ENCODE measurements at places on chromosomes 7 and 10.

- no peak for DNase-seq
These were observed 269.7 kb upstream of the PHF14 start for GRCh38 chr7:10703981-10704380.

- DNase-seq, result no peak
These were observed 190.8 kb downstream of the POU6F2 start for GRCh38 chr7:39168403-39169098.

GRCh38 chr10:110175406-110175805 is 32.0 kb upstream of the MXI1 start:
- DNase-seq, result no peak

DNA sequence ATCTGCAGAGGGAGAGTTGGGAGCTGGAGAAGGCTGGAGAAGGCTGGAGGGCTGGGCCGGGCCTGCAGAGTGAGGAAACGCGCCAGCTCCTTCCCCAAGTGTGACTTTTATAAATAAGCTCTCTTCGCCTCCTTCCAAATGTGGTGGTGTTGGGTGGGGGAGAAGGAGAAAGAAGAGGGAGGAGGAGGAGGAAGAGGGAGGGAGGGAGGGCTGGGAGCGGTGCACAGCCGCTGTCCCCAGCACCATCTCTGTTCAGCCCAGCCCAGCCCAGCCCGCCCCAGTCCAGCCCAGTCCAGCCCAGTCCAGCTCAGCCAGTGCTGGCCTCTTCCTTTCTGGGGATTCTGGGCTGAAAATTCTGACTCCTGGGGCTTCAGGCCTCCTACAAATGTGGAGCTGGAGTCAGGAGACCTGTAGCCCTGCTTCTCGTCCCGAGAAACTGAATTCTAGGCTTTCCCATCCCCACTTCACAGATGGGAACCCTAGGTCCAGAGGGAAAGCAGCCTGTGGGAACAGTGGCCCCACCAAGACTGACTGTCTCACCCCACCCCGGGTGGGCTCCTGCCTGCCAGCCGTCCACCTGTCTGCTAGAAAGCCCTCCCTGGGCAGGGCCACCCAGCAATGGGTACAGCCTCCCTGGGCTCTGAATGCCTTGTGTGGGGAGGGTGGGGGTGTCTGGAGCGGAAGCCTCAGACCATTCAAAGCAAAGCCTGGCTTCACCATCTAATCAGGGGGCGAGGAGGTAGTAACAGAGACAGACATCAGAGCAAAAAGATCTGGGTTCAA is 2.3 kb downstream of the STX1A start:
- no peak for DNase-seq

DNA sequence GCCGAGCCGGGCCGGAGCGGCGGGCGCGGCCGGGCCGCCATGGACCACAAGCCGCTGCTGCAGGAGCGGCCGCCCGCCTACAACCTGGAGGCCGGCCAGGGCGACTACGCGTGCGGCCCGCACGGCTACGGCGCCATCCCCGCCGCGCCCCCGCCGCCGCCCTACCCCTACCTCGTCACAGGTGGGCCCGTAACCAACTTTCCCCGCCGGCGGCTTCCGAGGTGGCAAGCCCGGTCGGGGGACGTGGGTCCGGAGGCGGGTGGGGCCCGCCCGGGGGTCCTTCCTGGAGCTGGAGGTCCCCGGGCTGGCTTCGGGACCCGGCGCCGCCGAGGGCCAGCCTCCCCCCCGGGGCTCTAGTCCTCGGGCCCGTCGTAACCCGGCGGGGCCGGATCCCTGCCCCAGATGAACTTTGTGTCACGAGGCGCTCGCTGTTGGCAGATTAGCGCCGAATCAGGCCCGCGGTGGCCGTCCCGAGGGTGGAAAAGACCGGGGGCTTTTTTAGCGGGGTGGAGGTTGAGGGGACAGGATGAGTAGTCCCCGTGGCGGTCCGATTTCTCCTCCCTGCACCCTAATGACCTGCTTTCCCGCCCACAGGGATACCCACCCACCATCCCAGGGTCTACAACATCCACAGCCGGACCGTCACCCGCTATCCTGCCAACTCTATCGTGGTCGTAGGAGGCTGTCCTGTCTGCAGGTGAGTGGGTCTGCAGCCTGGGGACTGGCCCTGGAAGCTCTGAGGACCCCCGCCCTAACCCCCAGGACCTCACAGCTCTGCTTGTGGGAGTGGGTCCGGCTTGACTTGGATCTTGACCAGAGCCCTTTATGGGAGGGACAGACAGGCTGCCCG is 496 bp downstream of the BRI3 start:
- no peak for DNase-seq

GRCh38 chr10:43393606-43394360 is 15.2 kb downstream of the HNRNPF start:
- no peak for DNase-seq

DNA sequence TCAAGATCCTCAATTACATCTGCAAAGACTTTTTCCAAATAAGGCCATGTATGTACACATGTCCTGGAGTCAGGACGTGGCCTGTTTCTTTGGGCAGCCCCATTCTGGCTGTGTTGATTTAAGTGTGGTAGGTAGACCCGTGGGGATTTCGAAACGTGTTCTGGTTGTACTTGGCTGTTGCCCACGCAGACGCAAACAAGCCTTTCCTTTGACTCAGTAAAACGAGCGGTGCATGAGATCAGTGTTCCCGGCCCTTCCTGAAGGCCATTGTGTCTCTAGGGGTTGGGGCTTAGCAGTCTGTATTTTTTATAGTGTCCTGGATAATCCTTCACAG is 64.8 kb upstream of the DNAJB6 start:
- no peak for DNase-seq

DNA sequence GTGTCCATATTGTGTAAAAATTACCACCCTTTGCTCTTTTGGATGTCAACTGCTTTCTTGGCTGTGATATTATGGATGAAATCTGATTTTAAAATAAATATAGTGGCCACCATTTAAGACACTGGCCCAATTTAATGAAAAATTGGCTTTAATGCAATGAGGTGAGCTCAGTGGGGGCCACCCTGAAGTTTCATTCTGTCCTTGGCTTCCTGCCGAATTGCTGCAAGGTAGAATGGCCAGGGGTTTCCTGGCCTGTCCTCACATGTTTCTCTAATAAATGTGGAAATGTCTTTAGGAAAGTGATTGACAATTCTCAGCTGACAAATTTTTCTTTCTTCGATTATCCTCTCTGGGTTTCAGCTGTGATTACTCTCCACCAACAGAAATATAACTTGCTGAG is 36.0 kb downstream of the DYNC1I1 start:
- DNase-seq, result no peak

DNA sequence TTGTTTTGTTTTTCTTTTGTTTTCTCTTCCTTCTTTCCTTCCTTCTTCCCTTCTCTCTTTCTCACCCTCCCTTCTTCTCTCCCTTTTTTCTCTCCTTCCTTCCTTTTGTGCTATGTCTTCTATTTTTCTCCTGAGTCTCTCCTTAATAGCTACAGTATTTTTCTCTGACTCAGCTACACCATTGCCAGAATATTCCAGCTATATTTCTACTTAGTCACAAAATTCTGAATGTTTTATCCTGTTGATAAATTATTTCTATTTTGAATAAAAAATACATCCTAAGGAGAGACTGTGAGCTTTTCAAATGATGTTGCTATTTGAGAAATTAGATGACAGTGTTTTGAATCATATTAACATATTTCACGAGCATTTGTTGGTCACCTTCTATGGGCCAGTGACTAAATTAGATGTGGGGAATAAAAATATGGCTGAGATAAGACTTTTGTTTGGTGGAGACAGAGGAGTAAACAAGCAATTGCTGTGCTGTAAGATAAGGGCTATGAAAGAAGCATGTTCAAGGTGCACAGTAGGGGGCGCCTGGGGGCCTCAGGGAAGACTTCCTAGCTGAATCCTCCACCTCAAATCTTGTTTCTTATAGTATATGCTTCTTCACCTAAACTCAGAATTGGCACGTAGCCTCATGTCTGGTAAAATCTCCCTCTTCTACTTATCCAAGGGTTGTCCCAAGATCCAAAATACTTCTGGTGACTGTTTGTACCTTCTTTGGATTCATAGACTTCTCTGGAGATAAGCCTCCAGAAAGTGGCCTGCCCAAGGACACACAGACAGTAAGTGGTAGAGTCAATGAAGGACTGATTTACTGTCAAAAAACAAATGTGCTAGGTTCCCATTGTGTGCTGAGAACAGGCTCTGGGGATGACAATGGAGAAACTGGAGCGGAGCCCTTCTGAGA is 115.5 kb upstream of the CREB5 start:
- no peak for DNase-seq

DNA sequence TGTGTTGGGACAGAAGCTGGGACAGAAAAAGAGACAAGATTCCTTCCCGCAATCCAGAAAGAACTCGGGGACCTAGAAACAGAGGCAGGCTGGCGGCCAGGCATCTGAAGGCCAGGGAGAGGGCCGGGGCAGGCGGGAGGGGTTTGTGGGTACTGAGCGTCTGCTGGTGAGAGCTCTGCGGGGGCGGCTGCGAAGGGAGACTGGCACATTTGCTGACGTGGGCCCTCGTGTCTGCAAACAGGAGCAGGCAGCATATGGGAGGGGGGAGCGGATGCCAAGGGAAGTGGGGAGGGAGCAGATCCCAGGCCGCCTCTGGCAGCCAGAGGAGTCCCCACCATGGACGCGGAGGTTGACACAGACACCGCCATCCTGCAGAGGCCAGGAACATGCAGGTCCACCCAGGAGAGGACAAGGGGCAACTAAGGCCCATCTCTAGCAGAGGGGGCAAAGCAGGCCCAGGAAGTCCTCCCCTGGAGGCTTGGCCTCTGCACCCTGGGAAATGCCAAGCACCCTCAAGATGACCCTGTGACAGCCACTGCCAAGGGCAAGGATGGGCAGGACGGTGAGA is 32.2 kb downstream of the KCNH2 start:
- DNase-seq, result no peak

GRCh38 chr7:91436655-91437054 is 172.4 kb downstream of the FZD1 start:
- no peak for DNase-seq

GRCh38 chr10:44463511-44464121 is 78.7 kb upstream of the CXCL12 start:
- DNase-seq, result no peak

DNA sequence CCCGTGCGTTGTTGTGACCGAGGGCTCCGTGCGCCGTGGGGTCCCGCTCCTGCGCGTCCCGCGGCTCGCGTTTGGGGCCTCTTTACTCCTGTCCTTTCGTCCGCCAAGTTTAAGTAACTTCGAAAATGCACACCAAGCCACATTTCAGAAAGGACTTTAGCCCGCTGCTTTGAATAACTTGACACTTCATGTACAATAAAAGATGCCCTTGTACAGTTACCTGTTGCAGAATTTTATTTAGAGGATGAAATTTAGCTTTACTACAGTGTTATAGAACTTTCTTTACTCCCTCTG is 459 bp downstream of the SUGCT start:
- DNase-seq, result no peak

GRCh38 chr7:1225441-1226185 is 7.1 kb upstream of the UNCX start:
- DNase-seq, result no peak

DNA sequence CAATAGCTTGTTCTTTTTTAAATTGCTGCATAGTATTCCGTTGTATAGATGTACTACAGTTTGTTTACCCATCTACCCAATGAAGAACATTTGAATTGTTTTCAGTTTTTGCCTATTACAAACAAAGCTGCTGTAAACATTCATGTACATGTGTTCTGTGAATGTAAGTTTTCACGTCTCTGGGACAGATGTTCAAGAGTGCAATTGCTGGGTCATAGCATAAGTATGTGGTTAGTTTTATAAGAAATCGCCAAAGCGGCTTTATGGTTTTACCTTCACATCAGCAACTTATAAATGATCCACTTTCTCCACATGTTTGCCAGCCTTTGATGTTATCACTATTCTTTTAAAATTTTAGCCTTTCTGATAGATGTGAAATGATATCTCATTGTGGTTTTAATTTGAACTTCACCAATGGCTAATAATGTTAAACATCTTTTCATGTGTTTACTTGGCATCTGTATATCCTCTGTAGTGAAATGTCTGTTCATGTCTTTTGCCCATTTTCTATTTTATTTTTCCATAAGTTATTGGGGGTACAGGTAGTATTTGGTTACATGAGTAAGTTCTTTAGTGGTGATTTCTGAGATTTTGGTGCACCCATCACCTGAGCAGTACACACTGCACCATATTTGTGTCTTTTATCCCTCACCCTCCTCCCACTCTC is 73.5 kb downstream of the TBXAS1 start:
- no peak for DNase-seq

DNA sequence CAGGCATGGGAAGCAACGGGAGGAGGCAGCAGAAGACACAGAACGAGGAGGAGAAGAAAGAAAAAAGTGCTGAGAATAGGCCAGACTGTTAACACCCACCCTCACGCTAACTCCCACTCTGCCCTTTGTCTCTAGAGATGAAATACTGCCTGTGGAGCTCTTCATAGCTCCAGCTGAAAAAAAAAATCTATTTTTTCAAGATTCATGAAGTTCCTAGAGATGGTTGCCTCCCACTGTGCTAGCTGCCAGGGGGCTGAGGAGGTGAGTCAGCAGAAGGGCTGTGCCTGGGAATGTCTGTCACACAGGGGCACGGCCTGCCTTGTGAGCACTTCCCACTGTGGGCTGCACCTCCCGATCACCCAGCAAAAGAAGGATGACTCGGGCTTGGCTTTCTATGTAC is 144.5 kb downstream of the RNF216 start:
- DNase-seq, result peak; percentile 98

DNA sequence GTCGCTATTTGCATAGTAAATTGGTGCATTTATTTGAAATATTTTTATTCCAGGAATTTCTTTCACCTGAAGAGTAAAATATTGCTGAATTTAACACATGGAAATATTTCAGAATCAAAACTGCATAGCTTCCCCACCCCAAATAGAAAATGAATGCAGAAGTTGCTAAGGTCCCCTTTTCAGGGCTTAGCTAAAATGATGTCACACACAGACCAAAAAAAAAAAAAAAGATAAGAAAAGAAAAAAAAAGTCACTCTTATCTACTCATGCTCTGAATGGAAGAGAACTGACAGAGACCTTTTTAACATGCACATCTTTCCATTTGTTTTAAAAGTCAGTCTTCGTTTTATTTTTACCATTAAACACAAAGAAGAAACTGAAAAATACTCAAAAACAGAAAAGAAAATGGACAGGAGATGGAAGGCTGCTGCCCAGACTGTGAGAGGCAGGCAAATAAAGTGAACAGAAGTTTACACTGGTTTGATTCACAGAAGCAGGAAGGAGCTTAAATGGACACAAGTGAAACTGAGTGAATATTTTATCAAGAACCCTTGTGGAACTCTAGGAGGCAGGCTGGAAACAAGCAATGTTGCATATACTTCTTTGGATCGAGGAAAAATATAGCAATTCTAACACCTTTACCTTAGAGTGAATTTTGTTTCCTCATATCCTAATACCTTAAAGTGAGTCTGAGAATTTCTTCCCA is 32.0 kb downstream of the PSMC2 start:
- no peak for DNase-seq

- peak; percentile 96 for DNase-seq
These were observed 826 bp downstream of the CHPF2 start for GRCh38 chr7:151232917-151233701.

- no peak for DNase-seq
These were observed 337.7 kb upstream of the AOAH start for GRCh38 chr7:37061849-37062559.

GRCh38 chr10:8037199-8037801 is 17.2 kb upstream of the GATA3 start:
- no peak for DNase-seq

GRCh38 chr10:68897336-68897741 is 3.8 kb upstream of the DDX50 start:
- DNase-seq, result peak; percentile 45

Measured in H54 (cell line).